ENCODE measurements at places on chromosomes 6 and 20.

GRCh38 chr6:36701401-36701991, 3.9 kb downstream of the RAB44 start:
- H3K27ac ChIP-seq, result no peak overlapping the region
- no peak overlapping the region for H3K4me3 ChIP-seq
- H3K4me1 ChIP-seq, result no peaks in the 10 kb centered on the region
- no peaks in the 10 kb centered on the region for H3K27me3 ChIP-seq
- no peaks in the 10 kb centered on the region for H3K36me3 ChIP-seq

DNA sequence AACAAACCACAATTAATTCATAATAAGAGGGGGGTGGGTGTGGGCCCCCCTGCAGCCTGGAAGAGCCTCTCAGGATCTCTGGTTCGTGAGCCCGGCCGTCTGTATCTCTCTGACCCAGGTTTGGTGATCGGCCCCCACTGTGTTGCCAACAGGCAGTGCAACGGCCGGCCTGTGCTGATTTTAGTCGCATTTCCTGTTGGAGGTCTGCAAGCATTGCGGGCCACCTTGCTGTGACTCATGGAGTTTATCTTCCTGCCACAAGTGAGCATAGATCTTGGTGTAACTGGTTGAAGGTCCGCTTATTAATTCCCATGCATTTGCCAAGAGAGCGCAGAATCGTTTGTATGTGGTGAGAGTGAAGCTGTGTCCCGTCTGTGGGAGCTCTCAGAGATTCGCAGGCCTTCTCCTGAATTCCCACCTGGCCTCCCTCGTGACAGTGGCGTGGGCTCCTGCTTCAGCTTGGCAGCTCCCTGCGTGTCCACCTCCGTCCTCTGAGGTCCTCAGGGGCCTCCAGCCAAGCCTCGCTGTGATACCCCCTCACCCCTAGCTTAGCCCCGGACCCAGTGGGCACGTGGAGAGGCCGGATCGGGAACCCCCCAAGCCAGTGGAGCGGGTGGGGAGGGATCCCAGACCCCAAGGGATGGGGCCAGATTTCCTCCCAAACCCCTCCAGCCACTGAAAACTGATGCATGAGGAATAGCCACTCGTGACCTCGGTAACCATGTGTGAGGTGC, 269.8 kb downstream of the CDH4 start:
- H3K27ac ChIP-seq, result no peak overlapping the region
- H3K36me3 ChIP-seq, result no peaks in the 10 kb centered on the region
- no peak overlapping the region for H3K4me3 ChIP-seq

- no peaks in the 10 kb centered on the region for H3K36me3 ChIP-seq
- DNase-seq, result no peak
Measured at GRCh38 chr6:19979059-19979458, 141.9 kb downstream of the ID4 start.

DNA sequence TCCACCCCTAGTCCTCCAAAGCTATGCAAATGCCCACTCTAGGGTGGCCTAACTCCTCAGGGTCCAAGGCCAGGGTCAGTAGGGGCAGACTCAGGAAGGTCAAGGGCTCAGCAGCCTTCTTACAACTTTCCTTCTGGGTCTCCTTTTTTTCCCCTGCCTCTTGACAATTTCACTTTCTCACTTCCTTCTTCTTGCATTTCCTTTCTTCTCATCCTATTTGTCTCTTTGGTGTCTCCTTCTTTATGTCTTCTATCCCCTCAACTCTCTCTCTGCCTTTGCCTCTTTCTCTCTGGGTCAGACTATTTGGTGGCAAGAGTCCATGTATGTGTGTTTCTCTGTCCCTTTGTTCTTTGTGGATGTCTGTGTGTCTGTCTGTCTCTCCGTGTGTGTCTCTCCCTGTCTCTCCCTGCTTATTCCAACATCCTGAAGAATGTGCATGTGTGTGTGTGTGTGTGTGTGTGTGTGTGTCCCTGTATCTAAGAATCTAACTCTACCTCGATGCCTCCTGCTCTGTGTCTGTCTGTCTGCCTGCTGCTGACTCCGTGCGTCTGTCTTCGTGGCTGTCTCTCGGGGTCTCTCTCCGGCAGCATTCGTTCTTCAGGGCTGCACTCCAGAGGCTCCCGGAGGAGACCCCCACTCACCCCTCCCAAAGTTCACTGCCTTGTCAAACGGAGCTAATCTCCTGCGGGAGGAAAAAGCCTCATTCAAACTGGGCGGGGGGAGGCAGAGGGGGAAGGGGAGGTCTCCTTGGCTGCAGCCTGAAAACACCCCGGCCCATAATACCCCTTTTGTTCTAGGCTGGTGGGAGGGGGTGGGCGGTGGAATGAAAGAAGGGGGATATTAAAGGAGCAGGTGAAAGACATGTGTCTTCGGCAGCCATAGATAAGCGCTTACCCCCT, 51.7 kb upstream of the FOXP4 start:
- no peaks in the 10 kb centered on the region for H3K27me3 ChIP-seq
- no peak for DNase-seq

DNA sequence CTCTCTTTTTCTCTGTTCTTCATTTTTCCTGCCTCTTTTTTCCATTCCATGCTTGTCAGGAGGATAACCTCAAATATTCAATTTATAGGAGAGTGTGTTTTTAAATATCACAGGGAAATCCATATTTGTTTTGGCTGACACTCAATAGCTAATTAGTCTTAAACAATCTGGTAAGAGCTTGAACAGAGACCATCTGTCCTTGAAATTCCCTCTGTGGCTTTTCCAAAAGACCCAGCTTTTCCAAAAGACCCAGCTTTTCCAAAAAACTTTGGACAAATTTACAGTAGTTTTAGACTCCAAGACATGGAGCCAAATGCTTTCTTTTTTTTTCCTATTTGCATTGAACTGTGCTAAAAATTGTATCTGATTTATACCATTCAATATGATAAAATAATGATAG, 127.4 kb upstream of the FAM83B start:
- H3K27ac ChIP-seq, result no peak overlapping the region
- no peaks in the 10 kb centered on the region for H3K36me3 ChIP-seq
- no peaks in the 10 kb centered on the region for H3K27me3 ChIP-seq
- H3K4me3 ChIP-seq, result no peak overlapping the region
- no peaks in the 10 kb centered on the region for H3K4me1 ChIP-seq

GRCh38 chr6:112227992-112228391, 26.4 kb downstream of the LAMA4 start:
- no peaks in the 10 kb centered on the region for H3K27me3 ChIP-seq
- H3K4me1 ChIP-seq, result peaks cover 8% of the 10 kb centered on the region
- H3K4me3 ChIP-seq, result no peak overlapping the region
- no peaks in the 10 kb centered on the region for H3K36me3 ChIP-seq

DNA sequence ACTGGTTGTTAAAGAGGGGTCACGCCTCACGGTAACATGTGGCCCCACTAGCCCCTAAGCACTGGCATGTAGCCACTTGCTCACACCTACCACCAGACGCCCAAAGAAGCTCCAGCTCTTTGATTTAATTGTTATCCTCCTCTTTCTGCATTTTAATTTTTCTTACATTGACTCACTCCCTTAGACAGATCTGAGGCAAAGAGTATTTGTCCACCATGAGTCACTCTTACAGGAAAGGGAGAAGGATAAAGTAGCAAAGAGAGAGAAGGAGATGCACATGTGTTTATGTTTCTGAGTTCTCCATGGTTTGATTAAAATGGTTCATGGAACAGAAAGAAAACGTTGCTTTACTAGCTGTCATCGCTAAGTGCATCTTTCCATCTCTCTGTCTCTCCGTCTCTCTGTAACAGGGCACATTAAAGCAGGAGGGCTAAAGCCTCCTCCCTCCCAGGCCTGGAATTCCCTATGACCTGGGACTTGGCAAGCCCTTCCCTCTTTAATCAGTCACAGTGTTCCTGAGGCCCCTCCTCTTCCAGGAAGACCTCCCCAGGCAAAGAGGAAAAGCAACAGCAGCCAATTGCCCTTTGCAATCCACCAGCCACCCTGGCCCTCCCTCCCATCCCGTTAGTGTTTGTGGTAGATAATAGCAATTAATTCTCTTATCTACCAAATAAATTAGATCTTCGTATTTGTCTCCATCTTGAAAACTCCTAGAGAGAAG, 112.8 kb upstream of the TSHZ2 start:
- DNase-seq, result no peak
- no peaks in the 10 kb centered on the region for H3K36me3 ChIP-seq
- H3K27ac ChIP-seq, result no peak overlapping the region

- H3K27me3 ChIP-seq, result no peaks in the 10 kb centered on the region
- no peaks in the 10 kb centered on the region for H3K36me3 ChIP-seq
- H3K27ac ChIP-seq, result peak overlapping the region; percentile 45
- DNase-seq, result peak; percentile 79
- H3K4me3 ChIP-seq, result no peak overlapping the region
- no peaks in the 10 kb centered on the region for H3K4me1 ChIP-seq
Measured at GRCh38 chr20:19909725-19910124, 107.4 kb upstream of the NAA20 start.

- no peaks in the 10 kb centered on the region for H3K36me3 ChIP-seq
- H3K27ac ChIP-seq, result no peak overlapping the region
- H3K4me3 ChIP-seq, result no peak overlapping the region
- H3K27me3 ChIP-seq, result no peaks in the 10 kb centered on the region
- no peak for DNase-seq
- no peaks in the 10 kb centered on the region for H3K4me1 ChIP-seq
Measured at GRCh38 chr20:57332105-57333089, 2.8 kb downstream of the SPO11 start.

DNA sequence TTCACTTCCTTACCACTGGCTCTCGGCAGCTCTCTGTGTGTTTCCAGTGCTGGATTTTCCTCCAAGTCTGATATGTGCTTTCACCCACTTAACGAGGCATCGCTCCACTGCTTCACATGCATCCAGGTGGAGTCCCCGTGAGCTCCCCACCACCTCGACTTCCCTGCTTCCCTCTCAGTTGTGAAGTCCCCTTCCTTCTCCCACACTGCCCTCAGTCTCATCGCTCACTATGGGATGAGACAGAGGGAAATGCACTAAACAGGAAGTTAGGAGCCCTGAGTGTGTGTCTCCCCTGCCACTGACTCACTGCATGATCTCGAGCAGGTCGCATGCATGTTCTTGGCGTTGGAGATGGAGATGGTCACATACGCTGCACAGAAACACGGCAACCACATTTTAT, 84.0 kb downstream of the MTHFD1L start:
- DNase-seq, result no peak
- no peaks in the 10 kb centered on the region for H3K27me3 ChIP-seq
- H3K4me3 ChIP-seq, result no peak overlapping the region

DNA sequence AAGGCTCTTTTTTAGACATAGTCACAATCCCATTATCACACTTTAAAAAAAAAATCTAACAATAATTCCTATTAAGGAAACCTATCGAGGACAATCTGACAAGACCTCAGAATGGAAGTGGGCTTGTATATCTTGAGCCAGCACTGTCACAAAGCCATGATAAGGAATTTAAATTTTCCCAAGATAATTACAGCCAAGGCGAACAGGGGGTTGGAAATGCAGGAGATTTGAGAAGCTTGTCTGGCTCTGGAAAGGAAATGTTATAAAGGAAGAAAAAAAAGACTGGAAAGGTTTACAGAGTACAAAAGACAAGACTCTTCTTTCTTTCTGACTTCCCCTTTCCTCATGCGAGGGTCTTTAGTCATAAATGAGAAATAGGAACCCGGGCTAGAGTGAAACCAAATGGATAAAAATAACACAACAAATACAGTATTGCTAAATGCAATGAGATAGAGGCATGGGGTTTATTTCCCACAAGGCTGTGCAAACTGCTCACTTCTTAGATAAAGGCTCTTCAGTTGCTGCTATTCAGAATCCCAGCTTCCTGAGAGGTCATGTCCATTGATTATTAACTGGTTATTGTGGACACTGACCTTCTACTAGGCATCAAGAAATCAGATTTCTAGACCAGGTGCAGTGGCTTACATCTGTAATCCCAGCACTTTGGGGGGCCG, 13.4 kb upstream of the GHRH start:
- H3K4me3 ChIP-seq, result no peak overlapping the region
- H3K4me1 ChIP-seq, result peaks cover 7% of the 10 kb centered on the region
- DNase-seq, result no peak
- H3K36me3 ChIP-seq, result no peaks in the 10 kb centered on the region

- H3K27me3 ChIP-seq, result no peaks in the 10 kb centered on the region
- H3K4me1 ChIP-seq, result no peaks in the 10 kb centered on the region
- H3K4me3 ChIP-seq, result no peak overlapping the region
Measured at GRCh38 chr20:9126527-9126926, 57.6 kb downstream of the PLCB4 start.

DNA sequence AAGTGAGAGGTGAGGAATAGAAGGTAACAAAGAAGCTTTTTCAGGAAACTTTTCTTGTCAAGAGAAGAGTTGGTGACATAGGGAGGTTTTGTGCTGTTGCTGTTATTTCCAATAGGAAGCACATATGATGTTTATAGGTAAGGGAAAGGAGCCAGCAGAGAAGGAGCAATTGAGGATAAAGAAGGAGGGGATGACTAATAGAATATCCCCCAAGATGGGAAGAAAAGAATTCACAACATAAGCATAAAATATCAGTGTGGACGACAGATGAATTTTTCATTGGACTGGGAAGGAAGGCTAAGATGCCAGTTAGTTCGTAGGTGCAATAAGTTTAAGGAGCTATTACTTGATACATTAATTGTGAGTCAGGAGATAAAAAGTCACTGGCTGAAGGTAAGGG, 8.5 kb upstream of the BEND6 start:
- H3K4me1 ChIP-seq, result no peaks in the 10 kb centered on the region
- DNase-seq, result no peak
- no peaks in the 10 kb centered on the region for H3K27me3 ChIP-seq
- H3K4me3 ChIP-seq, result no peak overlapping the region
- no peak overlapping the region for H3K27ac ChIP-seq

DNA sequence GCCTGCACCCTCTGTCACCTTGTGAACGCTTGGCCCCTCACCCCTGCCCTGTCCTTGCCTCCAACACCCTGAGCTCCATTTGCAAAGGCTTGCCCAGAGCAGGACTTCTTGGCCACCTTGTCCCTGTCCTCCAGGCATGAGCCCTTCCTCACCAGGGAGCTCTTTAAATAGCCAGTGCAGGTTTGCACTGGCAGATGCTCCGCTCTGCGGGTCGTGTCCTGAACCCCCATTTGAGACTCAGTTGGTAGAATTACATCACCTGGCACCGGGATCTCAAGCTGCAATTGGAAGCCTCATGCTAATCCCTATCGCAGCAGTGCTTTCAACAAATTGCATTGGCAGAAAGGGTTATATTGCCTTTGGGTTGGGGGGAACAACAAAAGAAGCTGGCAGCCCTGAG, 85.9 kb downstream of the TRMT6 start:
- no peaks in the 10 kb centered on the region for H3K27me3 ChIP-seq
- H3K36me3 ChIP-seq, result no peaks in the 10 kb centered on the region
- DNase-seq, result no peak
- no peak overlapping the region for H3K27ac ChIP-seq
- no peaks in the 10 kb centered on the region for H3K4me1 ChIP-seq
- H3K4me3 ChIP-seq, result no peak overlapping the region

GRCh38 chr6:6943421-6943820, 164.3 kb upstream of the RREB1 start:
- DNase-seq, result no peak
- no peak overlapping the region for H3K27ac ChIP-seq
- H3K4me3 ChIP-seq, result no peak overlapping the region
- no peaks in the 10 kb centered on the region for H3K27me3 ChIP-seq
- no peaks in the 10 kb centered on the region for H3K36me3 ChIP-seq
- no peaks in the 10 kb centered on the region for H3K4me1 ChIP-seq

GRCh38 chr20:48189181-48189580, 403.9 kb upstream of the SULF2 start:
- H3K4me1 ChIP-seq, result no peaks in the 10 kb centered on the region
- H3K27ac ChIP-seq, result no peak overlapping the region
- DNase-seq, result no peak
- no peak overlapping the region for H3K4me3 ChIP-seq

GRCh38 chr6:109074133-109074415, 20.6 kb downstream of the SESN1 start:
- H3K4me3 ChIP-seq, result no peak overlapping the region
- H3K27me3 ChIP-seq, result no peaks in the 10 kb centered on the region
- no peak overlapping the region for H3K27ac ChIP-seq
- DNase-seq, result no peak
- H3K36me3 ChIP-seq, result no peaks in the 10 kb centered on the region

GRCh38 chr20:50799890-50800550, 5.2 kb downstream of the BCAS4 start:
- H3K27ac ChIP-seq, result no peak overlapping the region
- H3K27me3 ChIP-seq, result no peaks in the 10 kb centered on the region
- H3K36me3 ChIP-seq, result no peaks in the 10 kb centered on the region
